ENCODE measurements at places on chromosomes 2 and 18. TPM values are rescaled to one million over a fixed set of nuclear protein-coding genes. Genes with fewer than 3 reads are reported as not detected.

RAPGEF4 gene
- 9.6 TPM for total RNA-seq

MAP2 gene
- 5.2 TPM for total RNA-seq

SLC4A3 gene
- total RNA-seq: 4.2 TPM

GULP1 gene
- total RNA-seq: 38.9 TPM

GNLY gene
- not detected for total RNA-seq

GATA6 gene
- 35.0 TPM for total RNA-seq

MROH2A gene
- not detected for total RNA-seq

CHRNG gene
- not detected for total RNA-seq

DYNAP gene
- not detected for total RNA-seq

ANTXR1 gene
- total RNA-seq: 45.2 TPM

CNGA3 gene
- total RNA-seq: not detected

RNU2-63P gene
- total RNA-seq: not detected

SERPINB4 gene
- total RNA-seq: not detected

KLHL14 gene
- total RNA-seq: under 0.01 TPM

GKN1 gene
- total RNA-seq: not detected

ASAP2 gene
- 59.2 TPM for total RNA-seq

FEV gene
- total RNA-seq: not detected

UPP2 gene
- not detected for total RNA-seq

FSHR gene
- not detected for total RNA-seq

LRP2 gene
- total RNA-seq: under 0.01 TPM

ZBTB7C gene
- total RNA-seq: not detected

CYRIA gene
- 5.2 TPM for total RNA-seq
